ENCODE measurements at places on chromosomes 3 and 15.

DNA sequence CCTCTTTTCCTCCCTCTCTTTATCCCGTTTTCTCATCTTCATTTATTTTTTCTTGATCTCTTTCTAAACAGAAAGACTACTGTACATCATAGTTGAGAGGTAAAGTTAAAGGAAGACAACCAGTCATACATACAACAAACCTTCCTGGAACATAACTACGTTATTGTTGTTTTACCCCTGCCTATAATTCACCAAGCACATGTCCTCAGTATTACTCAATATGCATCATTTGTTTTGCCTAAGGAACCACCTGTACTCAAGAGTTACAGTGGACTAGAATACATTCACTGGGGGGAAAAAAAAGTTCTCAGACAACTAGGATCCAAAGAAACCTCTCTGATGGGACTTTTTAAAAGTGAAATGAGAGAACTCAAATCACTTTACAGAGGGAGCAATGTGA is 344.7 kb upstream of the RBMS3 start:
- DNase-seq: no peak

GRCh38 chr15:89948796-89949195 is 36.0 kb upstream of the ARPIN start:
- DNase-seq: no peak

DNA sequence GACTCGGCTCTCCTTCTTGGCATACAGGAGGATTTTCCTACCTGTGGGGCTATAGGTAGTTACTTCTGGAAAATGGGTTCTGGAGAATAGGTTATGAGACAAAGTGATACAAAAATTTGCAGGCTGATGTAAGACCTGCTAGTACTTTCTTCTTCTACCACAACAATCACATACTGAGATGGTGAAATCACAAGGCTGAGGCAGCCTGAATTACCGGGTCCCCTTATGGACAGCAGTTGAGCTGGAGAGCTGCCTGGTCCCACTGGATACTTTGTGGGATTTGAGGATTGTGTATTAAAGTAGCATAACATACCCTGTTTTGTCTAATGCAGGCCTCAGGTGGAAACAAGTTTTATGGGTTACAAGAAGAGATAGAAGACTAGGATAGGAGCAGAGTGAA is 86.5 kb upstream of the FAM98B start:
- DNase-seq: no peak

DNA sequence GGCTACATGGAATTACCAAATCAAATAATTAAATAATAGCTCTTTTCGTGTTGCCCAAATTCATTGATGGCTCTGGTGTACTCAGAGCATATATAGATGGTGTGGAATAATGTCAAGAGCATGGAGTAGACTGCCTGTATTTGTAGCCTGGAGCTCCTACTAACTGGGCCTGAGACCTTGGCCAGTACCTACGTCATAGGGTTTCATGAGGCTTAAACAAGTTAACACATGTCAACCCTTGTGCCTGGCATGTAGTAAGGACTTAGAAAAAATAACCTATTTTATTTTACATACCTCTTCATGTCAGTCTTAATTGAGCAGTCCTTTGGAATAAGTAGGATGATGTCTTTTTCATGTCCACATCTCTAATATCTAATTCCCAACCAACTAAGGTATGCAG is 223.7 kb upstream of the DPH6 start:
- DNase-seq: no peak

DNA sequence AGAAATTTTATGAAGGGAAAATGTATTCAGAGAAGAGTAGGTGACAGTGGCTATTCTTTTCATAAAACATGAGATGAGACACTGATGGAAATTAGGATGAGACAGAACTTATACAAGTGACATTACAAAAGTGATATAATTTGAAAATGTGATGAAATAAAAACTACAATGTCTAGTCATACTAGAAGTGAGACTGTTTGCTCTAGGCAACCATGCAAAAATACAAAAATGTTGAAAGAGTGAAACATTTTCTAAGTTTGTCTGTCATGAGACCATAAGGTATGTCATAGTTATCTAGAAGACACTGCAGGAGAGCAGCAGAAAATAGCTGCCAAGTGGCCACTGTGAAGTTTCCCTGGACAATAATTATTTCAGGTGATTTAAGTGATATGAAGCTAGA is 459.5 kb downstream of the DIPK2A start:
- DNase-seq: no peak

DNA sequence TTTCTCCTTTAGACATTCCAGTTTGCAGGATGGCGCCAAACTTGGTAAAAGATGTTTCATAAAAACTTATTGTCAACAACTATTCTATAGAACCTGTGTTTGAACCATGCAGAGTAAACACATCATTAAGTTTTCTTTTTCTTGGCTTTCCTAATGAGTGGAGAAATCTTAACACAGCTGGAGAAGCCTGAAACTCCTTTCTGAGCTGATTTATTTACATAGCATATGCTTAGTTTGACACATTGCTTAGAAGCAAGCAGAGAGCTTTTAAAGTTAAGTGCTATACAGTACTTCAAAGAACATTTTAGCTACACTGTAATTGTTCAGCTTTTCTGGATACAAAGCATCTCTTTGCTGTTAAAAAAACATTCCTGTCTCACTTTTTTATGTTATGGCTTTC is 61.0 kb upstream of the PAQR5 start:
- no peak for DNase-seq

DNA sequence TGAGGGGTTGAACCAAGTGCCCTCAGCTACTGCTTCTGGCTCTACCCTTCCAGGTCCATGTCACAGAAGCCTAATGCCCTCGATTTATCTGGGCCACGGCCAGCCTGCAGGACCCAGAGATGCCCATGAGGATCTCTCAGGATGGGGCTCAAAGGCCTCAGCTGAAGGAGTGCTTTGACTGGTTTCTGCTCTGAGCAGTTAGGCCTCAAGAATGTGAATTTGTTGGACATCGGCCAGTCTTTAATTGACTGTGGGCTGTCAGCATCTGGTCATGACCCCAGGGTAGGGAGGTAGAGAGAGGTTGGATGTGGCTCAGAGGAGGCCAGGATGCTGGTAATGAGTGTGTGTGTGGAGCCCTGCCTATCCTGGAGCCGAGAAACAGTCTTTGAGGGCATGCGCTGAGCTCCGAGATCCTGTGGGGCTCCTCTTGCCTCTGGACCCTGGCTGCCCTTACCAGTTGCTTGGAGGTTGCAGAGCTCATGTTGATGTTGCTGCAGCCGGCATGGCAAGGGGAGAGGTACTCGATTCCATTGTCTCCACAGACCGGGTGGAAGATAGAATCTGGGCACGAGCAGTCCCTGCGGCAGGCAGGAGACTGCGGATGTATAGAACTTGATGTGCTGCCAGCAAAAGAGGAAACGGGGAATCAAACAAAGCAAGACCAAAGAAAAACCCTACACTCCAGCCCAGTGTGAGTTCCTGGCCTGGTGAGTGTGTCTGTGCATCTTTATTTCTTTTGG is 49.1 kb upstream of the RAB6B start:
- DNase-seq: no peak

DNA sequence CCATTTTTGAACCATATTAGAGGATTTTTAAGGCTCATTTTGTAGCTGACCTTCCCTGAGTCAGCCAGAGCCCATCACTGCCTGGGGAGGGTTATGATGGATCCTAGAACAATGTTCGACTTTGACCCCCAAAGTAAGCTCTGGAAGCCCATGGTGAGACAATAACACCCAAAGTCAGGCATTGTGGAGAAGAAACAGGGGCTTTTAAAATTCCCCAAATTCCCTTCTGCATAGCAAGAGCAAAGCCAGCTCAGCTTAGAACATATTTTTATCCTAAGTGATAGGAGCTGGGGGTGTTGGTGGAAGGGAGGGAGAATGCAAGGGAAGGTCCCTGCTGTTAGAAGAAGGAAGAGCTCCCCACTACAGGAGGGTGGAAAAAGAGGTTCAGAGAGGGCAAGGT is 4.0 kb downstream of the ITGA11 start:
- DNase-seq: no peak

GRCh38 chr15:56165234-56165633 is 78.4 kb downstream of the RFX7 start:
- DNase-seq: no peak

DNA sequence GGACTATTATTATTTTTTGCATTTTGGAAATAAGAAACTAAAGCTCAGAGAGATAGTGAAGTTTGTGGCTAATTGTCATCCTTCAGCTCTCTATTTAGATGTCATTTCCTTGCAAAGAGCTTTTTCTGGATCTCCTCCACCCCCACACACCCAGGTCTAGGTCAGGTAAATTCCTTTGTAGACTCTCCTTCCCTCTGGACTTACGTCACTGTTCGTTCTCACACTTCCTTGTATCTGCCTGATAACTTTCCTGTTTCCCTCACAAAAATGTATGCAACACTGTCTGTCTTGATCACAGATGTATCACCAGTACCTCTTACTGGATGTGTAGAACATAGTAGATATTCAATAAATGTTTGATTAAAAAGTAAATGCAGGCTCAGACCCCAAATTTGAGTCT is 6.1 kb upstream of the MB21D2 start:
- no peak for DNase-seq

DNA sequence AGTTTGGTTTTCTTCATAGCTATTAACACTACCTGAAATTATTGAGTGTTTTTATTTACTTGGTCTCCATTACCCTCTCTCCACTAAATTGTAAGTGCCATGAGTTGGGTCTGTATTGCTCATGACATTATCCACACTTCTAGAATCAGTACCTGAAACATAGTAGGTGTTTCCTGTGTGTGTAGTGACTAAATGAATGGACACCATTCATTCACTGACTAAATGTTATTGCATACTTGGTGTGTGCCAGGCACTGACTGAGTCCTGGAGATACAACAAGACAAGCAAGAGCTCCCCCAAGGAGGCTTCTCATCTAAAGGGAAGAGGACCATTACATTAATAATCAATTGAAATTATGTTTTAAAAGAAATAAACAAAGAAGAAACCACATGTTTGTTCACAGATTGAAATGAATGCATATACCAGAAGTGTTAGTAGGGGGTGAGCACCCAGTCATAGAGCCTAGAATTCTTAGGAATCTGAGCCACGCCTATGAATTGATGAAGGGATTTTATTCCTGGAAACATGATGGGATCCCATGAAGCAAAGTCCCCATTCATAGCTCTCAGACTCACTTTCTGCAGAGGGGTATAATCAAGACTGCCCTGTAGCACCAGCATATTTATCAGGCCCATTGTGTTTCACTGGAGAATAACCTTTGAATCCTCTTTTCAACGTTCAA is 31.7 kb upstream of the ATOSA start:
- no peak for DNase-seq

DNA sequence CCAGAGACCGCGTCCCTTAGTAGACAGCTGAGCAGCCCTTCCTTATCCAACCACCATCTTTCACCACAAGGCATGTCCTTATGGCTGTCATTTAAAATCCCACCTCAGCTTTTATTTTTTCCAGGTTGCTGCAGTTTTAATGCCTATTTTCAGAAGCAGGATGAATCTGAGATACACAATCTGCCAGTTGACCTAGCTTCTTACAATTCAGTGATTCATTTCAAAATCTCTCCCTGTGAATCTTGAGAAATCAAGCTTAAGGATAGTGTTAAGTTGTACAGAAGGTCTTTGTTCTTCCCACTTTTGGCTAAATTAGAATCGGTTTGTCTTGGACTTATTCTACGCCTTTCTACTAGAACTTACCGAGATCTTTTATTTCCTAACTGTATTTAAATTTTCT is 522.3 kb upstream of the CFAP20DC start:
- no peak for DNase-seq

DNA sequence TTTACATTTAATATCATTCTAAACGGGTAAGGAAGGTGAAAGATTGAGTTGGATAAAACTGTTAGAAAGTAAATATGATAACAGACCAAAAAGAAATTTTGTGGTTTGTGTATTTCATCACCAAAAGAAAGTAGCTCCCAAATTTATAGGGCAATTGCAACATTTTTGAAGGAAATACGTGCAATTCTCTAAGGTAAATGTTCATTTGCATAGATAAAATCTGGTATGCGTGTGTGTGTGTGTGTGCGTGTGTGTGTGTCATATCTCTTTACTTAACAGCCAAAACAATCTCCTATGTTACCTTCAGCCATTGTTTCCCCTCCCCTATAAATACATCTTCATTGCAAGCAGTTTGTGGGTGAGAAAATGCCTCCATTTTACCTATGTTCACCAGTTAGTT is 208.4 kb downstream of the TNIK start:
- no peak for DNase-seq

GRCh38 chr3:85554153-85554552 is 595.4 kb downstream of the CADM2 start:
- no peak for DNase-seq

DNA sequence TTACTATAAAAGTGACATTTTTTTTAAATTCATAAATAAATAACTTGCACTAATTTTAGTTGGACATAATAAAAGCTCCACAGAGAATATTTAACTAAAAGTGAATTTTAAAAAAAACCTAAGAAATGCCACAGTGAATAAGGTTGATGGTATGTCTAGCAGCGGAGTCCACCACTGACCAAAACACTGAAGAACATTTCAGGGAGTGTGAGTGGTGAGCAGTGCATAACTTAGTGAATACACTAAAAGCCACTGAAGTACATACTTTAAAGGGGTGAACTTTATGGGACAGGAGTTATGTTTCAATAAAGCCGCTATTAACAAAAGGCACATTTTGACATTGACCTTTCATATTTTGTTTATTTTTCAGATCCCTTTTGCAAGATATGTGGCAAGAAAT is 32.3 kb downstream of the SRP14 start:
- DNase-seq: no peak

DNA sequence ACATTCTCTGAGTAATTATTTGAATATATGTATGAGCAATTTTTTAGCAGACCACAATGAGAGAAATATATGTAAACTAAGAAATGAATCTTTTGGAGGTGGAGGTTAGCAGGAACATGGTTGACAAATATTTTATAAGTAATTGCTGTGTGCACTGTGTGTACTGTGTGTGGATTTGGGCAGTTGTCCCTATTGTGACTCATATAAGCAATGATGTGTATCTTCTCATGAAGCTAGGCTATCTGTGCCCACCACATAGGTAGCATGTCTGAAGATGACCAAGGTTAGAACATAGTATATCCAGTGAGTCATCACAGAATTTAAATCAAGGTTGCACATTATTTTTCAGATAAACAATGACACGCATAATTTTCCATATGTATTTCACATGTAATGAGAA is 713.9 kb upstream of the GBE1 start:
- DNase-seq: no peak

DNA sequence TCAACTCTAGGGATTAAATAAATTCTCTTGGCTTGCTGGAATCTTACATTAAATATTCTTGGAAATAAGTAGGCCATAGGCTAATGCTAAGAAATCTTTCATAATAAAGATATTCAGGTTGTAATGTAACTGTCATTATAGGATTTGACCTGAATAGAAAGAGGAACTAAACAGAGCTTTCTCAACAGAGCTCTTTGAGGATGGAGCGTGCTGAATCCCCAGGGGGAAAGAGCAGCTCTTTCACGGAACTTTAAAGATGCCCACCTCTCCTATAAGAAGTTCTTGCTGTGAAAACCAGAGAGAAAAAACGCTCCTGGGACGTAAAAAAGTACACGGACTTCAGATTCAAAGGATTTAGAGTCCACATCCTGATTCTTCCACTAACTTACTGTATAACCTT is 77.9 kb downstream of the NTRK3 start:
- DNase-seq: no peak

DNA sequence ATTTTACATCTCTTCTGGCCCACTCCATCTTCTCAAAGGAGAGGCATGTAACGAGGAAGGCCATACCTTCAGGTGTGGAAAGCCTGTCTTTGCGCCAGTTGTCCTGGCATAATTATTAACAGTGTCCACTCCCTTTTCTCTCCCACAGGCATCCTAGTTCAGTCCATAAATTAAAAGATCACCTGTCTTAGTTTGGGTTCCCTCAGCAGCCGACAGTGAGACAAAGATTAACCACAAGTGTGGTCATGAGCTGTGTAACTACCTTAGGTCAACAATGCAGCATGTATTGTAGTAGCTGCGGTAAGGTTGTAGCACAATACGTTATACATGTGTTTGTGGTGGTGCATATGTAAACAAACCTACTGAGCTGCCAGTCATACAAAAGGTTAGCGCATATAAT is 103.3 kb upstream of the GALNT15 start:
- peak; percentile 73 for DNase-seq
